ENCODE measurements at places on chromosomes 11 and 22. TPM values are rescaled to one million over a fixed set of nuclear protein-coding genes. Genes with fewer than 3 reads are reported as not detected.

GRCh38 chr11:113906038-113906437 is 1.4 kb downstream of the HTR3B start:
- ATAC-seq, result peak; percentile 60

Gene JAML
- total RNA-seq, result 0.21 TPM

DNA sequence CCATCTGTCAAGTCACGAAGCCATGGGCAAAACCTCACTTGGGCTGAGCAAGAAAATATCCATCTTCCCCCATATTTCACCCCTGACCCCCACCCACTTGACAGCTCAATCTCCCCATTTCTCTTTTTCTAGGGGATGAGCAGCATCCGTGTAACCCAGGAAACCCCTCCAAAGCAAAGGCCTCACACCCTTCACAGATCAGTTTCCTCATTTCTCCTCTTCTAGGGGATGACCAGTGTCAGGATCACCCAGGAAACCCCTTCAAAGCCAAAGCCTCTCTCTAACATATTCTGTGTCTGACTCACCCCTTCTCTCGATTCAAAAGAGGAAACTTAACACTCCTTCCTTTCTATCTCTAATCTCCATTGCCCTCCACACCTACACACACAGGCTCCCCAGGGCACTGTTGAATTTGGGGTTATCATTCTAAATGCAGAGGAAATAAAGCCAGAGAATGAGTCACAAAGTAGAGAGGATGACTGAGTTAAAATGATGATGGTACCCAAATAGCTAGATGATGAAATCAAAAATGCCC is 439.7 kb downstream of the BUD13 start:
- ATAC-seq, result peak; percentile 25

GRCh38 chr11:34068111-34068510 is 16.6 kb downstream of the CAPRIN1 start:
- peak; percentile 82 for ATAC-seq

- ATAC-seq, result no peak
Observed at GRCh38 chr11:70434813-70435278, 36.5 kb downstream of the CTTN start.

DNA sequence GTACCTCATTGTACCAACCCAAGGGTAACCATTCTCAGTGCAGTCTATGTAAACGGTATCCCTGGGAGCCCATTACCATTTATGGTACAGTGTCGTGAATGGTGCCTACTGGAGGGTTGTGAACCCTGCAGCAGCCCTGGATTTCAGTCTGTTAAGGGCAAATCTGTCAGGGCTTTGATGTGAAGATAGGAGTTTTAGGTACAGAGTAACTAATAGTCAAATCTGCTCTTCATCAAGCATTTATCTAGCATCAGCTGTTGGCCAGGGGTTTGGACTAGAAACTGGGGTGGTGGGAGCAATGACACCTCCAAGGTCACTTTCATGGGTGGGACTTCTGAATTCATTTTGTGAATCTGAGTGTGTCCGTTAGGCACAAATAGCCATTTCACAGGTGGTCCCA is 50.6 kb upstream of the RFPL3 start:
- ATAC-seq, result no peak

DNA sequence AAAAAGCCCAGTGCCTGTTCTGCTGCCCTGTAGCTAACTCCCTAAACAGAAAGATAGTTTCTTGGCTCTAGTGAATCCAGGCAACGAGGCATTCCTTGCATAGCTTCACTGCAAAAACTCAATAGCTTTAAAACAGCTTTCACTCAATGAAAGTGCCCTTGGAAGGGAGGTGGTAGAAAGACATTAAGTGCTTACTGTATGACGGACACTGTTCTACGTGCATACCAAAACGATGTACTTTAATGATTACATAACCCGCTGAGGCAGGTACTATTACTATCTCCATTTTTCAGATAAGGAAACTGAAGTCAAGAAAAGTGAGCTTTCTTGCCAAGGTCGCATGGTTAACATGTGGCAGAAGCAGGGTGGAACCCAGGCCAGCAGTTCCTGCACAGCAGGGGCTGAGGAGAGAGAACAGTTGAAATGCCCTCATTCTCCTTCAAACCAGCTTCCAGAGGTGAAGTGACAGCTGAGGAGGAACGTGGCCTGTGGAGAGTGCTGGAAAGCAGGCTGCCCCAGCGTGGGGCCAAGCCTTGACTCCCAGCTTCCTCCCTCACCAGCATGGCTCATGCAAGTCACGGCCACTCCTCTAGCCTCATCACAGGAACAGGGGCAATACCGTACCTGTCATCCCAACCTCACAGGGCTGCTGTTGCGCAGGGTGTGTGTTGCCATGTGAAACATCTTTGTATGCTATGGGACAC is 227.5 kb upstream of the NARS2 start:
- no peak for ATAC-seq

Gene SPON1
- 0.94 TPM for total RNA-seq

GRCh38 chr11:118111019-118111743 is 24.4 kb upstream of the SMIM35 start:
- peak; percentile 90 for ATAC-seq

DNA sequence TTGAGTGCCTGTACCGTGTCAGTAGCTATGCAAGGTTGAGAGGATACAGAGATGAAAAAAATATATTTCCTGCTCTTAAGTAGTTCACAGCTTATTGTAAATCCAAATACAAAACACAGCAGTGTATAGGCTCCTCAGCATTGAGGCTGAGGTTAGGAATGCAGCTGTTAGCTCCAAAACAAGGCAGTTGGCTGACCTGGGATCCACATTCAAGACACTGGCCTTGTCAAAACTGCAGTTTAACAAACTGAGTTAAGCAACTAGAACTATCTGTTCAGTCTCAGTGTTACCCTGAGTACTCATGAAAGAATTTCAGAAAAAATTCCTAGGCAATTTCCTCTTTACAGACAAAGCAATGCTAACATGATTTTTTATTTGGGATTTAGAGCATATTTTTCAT is 42.8 kb downstream of the REXO2 start:
- ATAC-seq, result no peak

Gene ELFN2
- 0.75 TPM for total RNA-seq

Gene PAAF1
- total RNA-seq, result 32.0 TPM

GRCh38 chr11:102168481-102168880 is 58.2 kb downstream of the YAP1 start:
- no peak for ATAC-seq

GRCh38 chr11:68328374-68329091 is 16.1 kb downstream of the LRP5 start:
- no peak for ATAC-seq

DNA sequence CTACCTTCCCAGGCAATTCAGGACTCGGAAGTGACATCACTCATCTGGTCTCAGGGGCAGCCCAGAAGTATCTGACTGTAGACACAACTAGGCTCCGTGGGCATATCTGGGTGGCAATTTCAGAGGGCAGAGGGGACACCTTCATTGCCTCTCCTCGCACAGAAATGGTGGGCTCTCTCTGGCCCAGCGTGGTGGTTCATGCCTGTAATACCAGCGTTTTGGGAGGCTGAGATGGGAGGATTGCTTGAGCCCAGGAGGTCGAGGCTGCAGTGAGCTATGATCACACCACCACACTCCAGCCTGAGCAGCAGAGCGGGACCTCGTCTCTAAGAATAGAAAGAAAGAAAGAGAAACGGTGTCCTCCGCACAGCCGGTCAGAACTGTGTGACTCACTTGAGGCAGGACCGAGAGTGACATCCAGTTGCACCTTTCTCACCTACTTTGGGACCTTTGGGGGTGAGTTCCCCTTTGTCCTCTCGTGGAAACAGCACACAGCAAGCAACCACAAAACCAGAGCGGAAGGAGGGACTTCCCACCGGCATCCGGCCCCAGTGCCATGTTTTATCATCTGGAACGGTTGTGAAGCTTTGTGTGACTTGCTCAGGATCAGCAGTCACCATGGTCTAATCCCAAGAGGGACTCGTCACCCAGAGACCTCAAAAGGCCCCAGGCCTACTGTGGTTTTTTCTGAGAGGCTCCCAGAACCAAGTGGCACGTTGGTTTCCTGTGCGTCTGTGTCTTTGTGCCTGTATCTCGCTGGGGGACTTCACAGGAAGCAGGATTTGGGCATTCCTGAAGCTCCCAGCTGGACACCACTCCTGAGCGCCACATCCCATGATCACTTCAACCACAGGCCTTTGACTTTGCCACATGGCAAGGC is 38.4 kb upstream of the EMID1 start:
- ATAC-seq, result no peak

- ATAC-seq, result no peak
Observed at GRCh38 chr11:70574725-70575347, 176.5 kb downstream of the CTTN start.

DNA sequence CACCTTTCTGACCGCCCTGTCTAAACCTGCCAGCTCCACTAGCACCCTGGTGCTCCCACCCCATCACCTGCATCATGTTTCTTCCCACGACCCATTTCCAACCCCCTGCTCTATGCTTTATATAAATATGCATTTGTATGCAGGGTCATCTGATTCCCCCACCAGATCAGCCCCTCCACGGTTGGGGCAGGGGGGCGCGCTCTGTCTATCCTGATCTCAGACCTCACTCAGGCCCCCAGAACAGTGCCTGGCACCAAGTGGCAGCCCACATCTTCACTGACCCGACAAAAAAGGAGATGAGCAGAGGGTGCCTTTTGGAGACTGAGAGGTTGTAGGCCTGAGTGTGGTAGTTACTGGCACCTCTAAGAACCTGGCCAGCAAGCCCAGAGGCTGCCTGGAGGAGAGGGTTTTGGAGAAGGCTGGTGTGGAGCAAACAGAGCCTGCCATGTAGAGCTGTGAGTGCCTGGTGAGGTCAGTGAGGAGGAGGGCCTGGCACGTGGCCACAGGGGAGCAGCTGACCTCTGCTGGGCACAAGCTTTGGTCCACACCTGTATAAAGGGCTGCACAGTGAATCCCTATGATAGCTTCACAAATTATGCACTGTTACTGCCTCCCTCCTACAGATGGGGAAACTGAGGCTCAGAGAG is 86.3 kb upstream of the RTL6 start:
- ATAC-seq, result no peak
